ENCODE measurements at places on chromosomes 7 and 10. TPM values are rescaled to one million over a fixed set of nuclear protein-coding genes. Genes with fewer than 3 reads are reported as not detected.

SYNPO2L gene
- not detected for total RNA-seq

SUGCT gene
- 3.3 TPM for total RNA-seq

SHTN1 gene
- total RNA-seq: 18.2 TPM

NUTM2A gene
- total RNA-seq: 2.7 TPM

LANCL2 gene
- 11.4 TPM for total RNA-seq

MET gene
- total RNA-seq: 15.8 TPM

KIF11 gene
- 1.9 TPM for total RNA-seq

DNA sequence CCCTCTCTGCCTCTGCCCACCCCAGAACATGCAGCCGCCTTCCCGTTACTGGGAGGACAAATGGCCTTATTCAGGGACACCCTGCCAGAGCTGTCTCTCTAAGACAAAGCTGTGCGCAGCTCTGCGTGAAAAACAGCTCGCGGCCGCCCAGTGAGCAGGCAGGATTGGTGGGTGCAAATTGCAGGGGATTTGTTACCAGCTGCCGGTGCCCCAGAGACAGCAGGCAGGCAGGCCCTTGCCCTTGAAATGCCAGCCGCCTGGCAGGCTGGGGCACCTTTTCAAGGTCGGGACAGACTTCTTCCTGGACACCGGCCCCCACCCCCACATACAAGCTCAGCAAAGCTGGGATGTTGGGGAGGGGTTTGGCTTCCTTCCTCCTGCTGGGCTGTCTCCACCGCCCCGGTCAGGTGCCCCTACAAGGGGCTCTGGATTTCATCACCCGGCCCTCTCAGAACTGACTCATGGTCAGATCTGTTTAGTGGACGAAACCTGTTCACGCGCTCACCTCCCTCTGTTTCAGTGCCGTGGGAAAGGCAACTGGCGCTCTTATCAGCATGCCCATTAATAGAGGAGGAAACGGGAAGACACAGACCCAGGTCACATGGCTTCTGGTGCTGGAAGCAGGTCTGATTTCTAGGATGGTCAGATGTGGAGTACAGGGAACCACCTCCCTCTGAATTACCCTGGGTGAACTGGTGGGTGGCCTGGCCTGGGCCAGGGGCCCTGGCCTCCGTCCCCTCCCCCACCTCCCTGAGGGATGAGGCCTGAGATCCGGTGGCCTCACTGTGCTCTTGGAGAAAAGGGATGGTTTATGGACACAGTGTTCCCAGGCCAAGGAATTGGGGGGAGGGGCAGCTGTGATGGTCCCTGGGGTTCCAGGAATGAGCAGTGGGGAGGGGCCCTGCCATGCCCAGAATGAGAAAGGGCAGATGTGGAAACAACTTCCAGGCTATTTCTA is 123.9 kb upstream of the PPIF start:
- DNase-seq: no peak

DNA sequence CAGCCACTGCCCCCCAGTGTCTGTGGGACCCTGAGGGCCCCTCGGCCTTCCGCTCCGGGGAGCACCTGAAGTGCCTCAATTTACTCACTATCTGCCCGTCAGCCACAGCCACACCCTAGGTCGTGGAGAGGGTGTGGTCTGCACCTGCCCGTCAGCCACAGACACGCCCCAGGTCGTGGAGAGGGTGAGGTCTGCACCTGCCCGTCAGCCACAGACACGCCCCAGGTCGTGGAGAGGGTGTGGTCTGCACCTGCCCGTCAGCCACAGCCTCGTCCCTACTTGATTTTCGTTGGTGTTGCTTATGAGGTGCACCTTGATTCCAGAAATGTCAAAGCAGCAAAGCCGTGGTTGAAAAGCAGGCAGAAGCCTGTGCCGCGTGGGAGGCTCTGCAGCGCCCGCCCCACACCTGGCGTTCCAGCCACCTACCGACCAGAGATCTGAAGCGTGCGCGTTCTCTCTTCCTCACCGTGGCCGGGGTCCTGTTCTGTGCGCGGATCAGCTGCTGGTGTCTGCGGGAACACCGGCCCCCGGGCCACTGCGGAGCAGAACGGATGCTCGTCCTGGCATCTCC is 101.6 kb downstream of the DYNC2I1 start:
- no peak for DNase-seq

GRCh38 chr7:64951250-64951848 is 39.5 kb downstream of the ZNF117 start:
- no peak for DNase-seq

GRCh38 chr10:29512425-29512974 is 122.3 kb downstream of the SVIL start:
- DNase-seq: no peak

GRCh38 chr7:55240418-55241142 is 124.6 kb upstream of the LANCL2 start:
- no peak for DNase-seq

DNA sequence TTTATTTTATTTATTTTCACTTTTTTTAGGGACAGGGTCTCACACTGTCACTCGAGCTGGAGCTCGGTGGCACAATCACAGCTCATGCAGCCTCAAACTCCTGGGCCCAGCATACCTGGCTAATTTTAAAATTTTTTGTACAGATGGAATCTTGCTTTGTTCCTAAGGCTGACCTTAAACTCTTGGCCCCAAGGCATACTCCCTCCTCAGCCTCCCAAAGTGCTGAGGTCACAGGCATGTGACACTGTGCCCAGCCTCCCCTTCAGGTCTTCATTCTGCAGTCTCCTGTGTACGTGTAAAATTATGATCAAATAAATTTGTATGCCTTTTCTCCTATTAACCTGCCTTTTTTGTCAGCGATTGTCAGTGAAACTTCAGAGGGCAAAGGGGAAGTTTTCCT is 17.8 kb upstream of the TCTN3 start:
- DNase-seq: no peak

GRCh38 chr7:91852263-91852741 is 28.2 kb downstream of the MTERF1 start:
- DNase-seq: no peak

GRCh38 chr7:78769481-78770101 is 683.9 kb downstream of the MAGI2 start:
- DNase-seq: no peak

- no peak for DNase-seq
Measured at GRCh38 chr10:60290558-60290957, 99.1 kb downstream of the ANK3 start.

DNA sequence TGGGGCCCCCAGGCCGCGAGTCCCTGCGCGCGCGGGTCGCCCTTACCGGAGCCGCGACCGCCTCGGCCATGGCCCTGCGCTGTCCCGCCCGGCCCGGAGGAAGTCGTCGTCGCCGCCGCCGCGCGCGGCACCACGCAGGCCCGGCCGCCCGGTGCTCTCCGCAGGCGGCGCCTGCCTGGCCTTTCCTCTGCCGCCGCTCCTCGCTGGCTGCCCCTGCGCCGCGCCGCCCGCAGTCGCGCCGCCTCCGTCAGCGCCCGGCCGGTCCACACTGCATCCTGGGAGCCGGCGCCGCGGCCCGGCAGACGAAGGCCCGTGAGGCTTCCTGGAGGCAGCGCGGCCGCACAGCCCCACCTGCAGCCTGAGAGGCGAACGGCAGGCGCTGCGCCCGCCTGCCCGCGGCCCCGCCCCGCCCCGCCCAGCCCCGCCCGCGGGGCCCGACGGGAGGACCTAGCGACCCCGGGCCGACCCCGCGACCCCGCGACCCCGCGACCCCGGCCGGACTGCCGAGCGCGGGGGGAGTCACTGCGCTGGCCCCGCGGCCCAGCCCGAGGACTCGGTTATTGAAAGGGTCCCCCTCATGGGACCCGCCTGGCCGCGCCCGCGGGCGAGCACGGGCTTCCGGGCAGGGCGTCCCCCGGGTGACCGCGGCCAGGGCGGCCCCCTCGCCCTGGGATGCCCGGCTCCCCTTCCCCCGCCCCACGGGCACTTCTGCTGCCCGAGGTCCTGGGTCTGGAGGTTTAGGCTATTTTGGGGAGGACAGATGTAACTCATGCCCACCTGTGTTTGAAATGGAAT is at the start of gene ZNF746:
ZNF746 (minus strand) TSS at position 343 of the 795 bp plus-strand sequence; CDS start at position 70, 273 bp downstream.
- no peak for DNase-seq

- no peak for DNase-seq
Measured at GRCh38 chr7:77368974-77369373, 47.2 kb downstream of the GSAP start.

- DNase-seq: no peak
Measured at GRCh38 chr10:127151541-127151940, 44.9 kb downstream of the INSYN2A start.

DNA sequence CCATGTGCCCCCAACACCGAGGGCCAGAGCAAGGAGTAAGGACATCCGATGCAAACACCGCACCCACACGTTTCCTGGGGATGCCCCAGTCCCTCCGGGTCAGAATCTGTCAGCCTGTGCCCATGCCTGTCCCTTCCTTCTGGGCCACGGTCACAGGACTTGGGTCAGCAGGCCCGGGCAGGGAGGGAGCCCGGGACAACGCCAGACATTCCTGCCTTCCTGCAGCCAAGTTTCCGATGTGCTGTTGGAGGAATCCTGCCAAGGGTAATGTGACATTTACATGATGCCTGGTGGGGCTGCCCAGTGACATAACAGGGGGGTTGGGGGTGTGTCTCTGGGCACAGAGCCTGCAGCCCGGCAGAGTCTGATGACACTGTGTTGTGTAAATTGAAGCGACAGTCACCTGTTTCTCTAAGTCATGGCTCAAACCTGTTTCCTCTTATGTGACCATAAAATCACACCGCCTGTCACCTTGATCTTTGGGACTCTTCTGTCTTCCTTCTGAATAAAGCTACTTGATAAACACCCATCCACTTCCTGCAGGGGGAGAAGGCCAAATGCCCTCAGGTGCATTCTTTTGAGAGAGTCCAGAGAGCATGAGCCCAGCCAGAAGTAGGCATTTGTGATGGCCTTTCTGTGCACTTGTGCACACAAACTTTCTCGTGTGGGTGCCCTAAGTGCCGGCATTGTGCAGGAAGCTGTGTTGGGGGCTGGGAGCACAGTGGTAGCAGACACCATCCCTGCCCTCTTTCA is 175.3 kb upstream of the RHEB start:
- DNase-seq: peak; percentile 19

GRCh38 chr10:66925896-66926715 is at the start of gene LRRTM3:
Gene LRRTM3 (plus strand): TSS chr10:66926036.
- no peak for DNase-seq

GRCh38 chr10:130714742-130715467 is 578.7 kb downstream of the GLRX3 start:
- DNase-seq: no peak

GRCh38 chr7:42950417-42950816 is 18.2 kb downstream of the MRPL32 start:
- DNase-seq: no peak

GRCh38 chr10:98404571-98405359 is 10.2 kb downstream of the PYROXD2 start:
- no peak for DNase-seq

DNA sequence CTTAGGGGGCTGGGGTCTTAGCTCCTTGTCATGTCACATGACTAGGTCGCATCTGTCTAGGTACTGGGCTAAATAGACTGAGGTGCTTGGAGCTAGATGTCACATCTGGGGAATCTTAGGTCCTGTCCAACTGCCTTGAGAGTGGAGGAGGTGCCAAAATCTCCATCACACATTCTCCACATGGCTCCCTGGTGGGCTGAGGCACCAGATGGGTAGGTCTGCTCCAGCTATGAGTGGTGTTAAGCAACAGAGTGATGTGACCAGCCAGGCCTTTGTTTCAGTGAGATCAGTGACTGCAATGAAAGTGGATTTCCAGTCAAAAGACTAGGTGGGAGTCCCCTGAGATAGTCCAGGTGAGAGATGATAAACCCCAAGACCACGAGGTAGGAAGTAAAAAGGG is 251.8 kb downstream of the BMPER start:
- DNase-seq: no peak

DNA sequence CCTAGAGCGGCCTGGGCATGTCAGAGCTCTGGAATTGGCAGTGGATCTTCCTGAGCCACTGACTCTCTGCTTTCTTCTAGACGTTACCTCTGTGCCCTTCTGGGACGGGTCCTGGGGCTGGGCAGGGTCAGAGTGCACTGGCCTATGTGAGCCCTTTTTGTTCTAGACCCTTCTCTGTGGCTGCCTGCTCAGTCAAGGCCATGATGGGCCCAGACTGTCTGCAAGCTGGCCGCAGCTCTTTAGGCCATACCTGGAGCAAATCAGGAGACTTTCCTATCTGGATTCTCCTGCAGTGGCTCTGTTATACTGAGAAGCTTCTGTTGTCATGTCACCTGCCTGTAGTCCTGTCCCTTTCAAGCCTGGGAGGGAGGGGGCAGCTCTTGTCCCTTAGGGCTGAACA is 70.1 kb downstream of the ADCY1 start:
- no peak for DNase-seq

GRCh38 chr10:16117305-16117695 is 257.0 kb upstream of the MINDY3 start:
- DNase-seq: no peak

GRCh38 chr7:14936554-14936953 is 34.0 kb upstream of the DGKB start:
- no peak for DNase-seq
